Kidney epithelial cell (primary cell): ENCODE measurements at places on chromosomes 3 and 15. TPM values are rescaled to one million over a fixed set of nuclear protein-coding genes. Genes with fewer than 3 reads are reported as not detected.

VGLL3 gene
- 40.6 and 55.7 TPM in 2 replicates for total RNA-seq

TTLL13 gene
- 0.41 TPM in 1 of 2 replicates, not detected in the other for total RNA-seq

OIP5 gene
- 2.7 and 4.4 TPM in 2 replicates for total RNA-seq

IL17RE gene
- 2.8 and 3.6 TPM in 2 replicates for total RNA-seq

PRR20G gene
- 0.75 TPM in 1 of 2 replicates, not detected in the other for total RNA-seq

FRMD5 gene
- total RNA-seq: 9.9 and 12.5 TPM in 2 replicates

TNFAIP8L3 gene
- 0.89 and 0.92 TPM in 2 replicates for total RNA-seq

GRCh38 chr3:33004961-33005360, 53.5 kb downstream of the CCR4 start:
- no peak for DNase-seq

DNA sequence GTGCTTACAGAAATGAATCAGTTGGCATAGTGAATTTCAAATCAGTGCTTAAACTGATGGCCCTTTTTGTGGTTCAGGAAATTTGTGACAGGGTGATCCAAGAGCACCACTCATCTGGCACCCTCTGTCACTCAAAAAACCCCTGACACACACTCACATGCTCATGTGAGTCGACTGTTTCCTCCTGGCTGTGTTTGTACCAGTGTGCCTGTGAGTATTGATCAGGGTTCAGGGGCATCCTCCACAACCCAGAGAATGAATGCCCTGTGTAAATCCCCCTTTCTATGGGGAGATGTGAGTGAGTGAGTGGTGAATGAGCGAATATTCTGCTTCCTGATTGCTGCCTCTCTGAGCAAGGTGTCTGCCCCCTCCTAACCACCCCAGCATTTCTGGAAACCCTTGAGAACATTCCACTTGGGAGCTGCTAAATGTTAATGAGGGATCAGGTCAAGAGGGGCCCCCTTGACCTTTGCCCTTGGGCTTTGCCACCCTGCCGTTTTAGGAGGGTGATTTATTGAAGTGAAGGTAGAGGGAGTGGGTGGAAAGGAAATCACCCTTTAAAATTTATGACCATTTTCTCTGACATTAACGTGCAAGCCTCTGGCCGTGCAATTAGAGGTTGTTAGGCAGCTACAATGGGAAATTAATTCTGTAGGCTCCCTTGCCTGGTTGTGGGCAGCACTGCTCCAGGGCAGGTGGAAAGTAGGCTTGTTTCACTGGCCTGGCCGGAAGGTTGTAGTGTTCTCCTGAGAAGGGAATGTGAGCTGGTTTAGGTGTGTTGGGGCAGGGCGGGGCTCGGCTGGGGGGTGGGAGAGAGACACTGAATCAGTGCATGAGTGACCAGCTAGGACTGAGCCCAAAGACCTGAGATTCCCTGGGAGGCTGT, 87.2 kb downstream of the SLCO3A1 start:
- no peak for DNase-seq

DNA sequence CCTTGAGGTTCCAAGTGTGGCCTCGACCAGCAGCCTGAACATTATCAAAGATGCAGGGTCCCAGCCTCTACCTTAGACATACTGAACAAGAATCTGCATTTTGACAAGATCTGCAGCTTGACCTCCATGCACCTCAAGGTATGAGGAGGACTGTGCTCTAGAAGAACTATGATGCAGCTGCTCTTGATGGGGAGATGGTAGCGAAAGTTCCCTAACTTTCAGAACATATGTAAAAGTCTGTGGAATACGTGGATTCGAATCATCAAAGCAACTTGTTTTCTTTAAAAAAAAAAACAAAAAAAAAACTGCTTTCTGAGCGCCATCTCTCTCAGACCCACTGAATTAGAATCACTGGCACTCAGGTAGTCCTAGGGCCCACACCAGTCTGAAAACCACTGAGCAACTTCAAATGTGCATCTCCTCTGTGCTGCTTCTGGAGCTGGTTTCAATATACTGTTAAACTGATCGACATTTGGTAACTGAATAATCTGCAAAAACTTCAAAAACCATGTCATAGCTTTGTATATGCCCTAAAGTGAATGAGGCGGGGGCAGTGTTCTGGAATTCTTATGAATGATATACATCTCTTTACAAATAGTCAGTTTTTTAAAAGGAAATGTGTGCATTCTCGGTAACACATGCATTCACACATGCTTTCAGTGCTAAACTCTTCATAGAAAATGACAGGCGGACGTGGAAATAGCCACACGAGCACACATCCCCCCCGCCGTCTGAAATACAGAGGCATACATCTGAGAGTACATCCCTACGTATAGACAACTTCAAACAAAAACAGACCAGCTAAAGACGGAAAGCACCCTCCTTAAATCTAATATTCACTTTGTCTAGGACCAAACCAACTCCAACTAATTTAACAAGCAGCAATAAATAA, 128.8 kb downstream of the FOXP1 start:
- no peak for DNase-seq

DNA sequence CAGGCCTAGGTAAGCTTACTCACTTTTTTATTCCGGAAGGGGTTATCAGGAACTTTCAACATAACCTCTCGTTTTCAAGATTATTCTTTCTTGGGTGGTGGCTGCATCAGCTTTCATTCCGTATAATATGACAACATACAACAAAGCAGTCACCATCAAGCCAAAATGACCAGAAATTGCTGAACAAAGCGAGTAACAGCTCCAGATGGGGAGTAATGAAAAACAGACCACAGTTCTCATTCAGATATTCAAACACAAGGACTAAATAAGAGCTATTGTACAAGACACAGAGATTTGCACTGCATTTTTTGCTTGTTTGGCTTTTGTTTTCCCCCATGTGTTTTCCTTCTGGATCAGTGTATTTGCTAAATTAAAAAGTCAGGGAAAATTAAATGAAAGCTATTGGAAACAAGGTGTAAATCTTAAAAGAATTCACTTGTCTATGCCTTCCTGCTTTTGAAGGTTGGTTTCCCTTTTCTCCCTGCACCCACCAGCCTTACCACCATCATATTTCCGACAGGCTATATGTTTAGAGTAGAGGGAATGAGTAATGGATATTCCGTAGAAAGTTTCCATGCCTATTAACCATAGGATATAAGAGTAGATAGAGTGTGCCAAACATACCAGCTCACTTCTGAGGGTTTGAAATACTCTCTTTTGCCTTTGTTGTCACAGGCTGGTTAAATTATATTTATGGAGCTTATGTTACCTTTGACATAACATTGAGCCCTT, 213.6 kb downstream of the RBMS3 start:
- DNase-seq: no peak

DNA sequence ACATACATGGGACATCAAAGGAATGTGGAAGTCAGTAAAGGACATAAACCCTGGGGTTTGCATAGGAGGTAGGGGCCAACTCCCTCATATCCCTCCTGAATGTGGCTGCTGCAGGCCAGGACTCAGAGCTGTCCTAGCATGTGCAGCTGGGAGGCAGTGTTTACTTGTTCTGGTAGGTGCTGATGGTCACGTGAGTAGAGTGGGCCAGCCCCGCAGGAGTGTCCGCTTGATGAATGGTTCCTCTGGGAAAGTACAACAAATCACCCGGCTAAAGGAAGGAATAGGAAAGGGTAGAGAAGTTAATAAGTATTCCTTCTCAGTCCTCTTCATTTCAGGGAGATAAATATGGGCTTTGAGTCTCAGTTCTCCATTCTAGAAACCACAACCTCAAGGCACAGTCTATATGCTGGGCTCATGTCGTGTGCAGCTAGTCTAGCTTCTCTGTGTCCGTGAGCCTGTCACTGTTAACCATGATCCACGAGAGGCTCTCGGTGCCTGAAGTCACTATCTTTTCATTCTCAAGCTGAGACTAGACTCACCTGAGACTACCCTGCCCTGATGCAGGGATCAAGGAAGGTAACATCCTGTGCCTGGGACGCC, 17.9 kb downstream of the RIOX2 start:
- no peak for DNase-seq

GRCh38 chr3:9581742-9582141, 28.1 kb upstream of the LHFPL4 start:
- no peak for DNase-seq

- DNase-seq: no peak
These were observed 14.5 kb upstream of the CCR1 start for GRCh38 chr3:46222435-46223161.

DNA sequence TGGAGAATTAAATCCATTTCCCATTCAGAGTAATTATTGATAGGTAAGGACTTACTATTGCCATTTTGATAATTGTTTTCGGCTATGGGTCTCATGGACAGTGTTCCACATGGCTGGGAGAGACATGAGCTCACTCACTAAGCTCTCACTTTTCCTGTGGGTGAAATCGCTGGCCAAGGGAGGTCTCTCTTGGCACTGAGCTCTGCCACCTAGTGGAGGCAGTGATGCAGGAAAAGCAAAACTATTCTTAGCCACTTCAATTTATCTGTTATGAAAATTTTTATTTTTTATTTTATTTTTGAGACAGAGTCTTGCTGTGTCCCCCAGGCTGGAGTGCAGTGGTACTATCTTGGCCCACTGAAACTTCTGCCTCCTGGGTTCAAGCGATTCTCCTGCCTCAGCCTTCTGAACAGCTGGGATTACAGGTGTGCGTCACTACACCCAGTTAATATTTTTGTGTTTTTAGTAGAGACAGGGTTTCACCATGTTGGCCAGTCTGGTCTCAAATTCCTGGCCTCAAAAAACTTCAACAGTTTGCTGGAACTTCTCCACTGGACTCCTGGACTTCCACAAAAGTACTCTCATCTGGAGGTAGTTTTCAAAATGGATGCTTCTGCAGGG, 4.7 kb upstream of the RNF13 start:
- DNase-seq: peak; percentile 59

GRCh38 chr3:195752066-195752465, 31.3 kb downstream of the MUC20 start:
- DNase-seq: no peak

DNA sequence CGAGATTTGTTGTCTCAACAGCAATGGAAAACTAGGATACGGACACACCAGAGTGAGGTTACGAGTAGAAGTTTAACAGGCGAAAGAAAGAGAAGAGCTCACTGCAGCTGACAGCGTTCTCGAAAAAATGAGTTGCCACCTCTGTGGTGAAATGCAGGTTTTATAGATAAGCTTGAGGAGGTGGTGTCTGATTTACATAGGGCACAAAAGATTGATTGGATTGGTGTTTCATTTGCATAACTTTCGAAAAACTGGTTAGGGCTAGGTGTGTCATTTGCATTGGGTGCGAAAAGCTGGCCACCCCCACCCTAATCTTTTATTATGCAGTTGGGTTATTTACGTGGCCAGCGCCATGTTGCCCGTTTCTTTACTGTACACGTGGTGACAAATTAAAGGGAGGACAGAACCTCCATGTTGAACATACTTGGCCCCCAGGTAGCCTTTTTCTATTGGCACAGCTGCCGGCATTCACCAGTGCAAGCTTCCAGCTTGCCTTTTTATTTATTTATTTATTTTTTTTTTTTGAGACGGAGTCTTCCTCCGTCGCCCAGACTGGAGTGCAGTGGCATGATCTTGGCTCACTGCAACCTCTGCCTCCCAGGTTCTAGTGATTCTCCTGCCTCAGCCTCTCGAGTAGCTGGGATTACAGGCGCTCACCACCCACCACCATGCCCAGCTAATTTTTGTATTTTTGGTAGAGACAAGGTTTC, 8.3 kb downstream of the IFT122 start:
- DNase-seq: no peak

DNA sequence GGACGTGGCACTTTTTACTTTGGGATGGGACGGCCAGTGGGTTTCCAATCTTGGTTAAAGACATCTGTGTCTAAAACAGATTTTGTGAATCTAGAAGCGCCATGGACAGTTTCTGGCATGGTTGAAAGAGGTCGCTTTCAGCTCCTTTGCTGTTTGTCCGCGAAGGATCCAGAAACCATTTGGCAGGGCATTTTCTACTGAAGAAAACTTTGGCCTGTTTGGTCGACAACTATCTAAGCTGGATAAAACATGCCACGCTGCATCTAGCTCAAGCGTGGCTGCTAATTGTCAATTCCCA, 730 bp upstream of the RORA start:
- DNase-seq: no peak

DNA sequence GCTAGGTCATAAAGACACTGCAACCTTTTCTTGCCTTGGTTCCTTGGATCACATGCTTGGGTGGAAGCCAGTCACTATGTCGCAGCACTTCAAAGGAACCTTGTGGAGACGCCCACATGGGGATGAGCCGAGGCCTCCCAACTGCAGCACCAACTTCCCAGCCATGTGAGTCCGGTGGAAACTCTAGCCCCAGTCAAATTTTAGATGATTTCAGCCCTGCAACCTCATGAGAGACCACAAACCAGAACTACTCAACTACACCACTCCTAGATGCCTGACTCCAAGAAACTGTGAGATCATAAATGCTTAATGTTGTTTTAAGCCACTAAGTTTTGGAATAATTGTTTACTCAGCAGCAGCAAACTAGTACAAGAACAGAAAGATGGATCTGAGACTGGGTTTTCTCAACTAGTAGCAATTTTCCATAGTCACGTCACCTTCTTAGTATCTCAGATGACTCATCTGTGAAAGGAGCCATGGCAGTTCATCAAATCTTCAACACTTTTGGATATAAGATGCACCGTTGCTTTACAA, 86.5 kb downstream of the MB21D2 start:
- no peak for DNase-seq

DNA sequence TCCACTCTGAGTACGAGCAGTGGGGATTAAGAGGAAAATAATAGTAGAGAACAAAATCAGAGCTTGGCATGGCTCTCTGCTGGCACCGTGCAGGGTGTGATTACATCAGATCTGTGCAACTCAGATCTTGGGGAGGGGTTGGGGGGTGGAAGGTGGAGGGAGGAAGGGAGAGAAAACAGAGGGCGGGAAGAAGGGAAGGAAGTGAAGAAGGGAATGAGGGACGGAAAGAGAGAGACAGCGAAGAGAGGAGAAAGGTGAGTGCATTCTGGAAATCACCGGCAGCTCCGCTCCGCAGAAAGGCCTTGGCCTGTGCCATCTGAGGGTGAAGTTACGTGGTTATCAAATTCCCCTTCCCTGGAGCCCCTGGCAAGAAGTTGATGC, 31.0 kb upstream of the ADAMTS17 start:
- no peak for DNase-seq

DNA sequence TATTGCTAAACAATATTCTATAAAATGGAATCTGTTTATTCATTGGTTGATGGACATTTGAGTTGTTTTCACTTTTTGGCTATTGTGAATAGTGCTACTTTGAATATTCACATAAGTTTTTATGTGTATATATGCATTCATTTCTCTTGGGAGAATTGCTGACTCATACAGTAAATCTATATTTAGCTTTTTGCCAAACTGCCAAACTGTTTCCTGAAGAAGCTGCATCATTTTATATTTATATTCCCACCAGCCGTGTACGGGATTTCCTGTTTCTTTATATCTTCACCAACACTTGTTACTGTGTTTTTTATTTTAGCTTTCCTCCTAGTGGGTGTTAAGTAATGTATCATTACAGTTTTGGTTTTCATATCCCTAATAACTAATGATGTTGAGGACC, 12.5 kb upstream of the TCAIM start:
- DNase-seq: no peak
